ENCODE measurements at places on chromosomes 7 and 10. TPM values are rescaled to one million over a fixed set of nuclear protein-coding genes. Genes with fewer than 3 reads are reported as not detected.

GATA3 gene
- 5.9 TPM for total RNA-seq

DNA sequence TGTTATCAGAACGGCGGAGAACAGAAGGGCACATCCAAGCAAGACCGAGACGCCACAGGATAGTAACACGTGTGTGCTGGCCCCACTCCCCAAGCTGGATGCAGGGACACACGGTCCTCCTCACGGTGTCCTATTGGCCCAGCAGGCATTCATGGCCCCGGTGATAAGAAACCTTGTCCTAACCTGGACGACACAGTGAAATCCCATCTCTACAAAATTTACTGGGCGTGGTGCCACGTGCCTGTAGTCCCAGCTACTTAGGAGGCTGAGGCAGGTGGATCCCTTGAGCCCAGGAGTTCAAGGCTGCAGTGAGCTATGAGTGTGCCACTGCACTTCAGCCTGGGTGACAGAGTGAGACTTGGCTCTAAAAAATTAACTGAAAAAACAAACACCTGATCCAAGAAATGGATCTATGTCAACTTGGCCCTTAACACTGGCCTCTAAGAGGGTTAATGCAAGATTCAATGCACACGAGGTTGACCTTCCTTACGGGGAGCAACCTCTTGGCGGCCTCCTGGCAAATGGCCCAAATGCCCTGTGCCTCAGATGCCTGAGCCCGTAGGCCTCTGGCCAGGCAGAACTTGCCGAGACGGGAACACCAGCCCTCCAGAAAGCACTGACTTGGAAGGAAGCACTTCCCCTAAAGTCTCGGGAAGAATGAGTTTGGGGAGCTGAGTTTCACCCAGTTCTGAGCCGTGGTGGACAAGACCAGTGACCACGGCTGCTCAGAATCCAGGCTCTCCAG lies 72.3 kb downstream of the ZRANB1 start:
- H3K27ac ChIP-seq: no peak overlapping the region
- no peaks in the 10 kb centered on the region for H3K27me3 ChIP-seq
- no peaks in the 10 kb centered on the region for H3K36me3 ChIP-seq
- no peak overlapping the region for H3K4me3 ChIP-seq
- DNase-seq: no peak
- no peaks in the 10 kb centered on the region for H3K4me1 ChIP-seq

FAM25A gene
- not detected for total RNA-seq

DNA sequence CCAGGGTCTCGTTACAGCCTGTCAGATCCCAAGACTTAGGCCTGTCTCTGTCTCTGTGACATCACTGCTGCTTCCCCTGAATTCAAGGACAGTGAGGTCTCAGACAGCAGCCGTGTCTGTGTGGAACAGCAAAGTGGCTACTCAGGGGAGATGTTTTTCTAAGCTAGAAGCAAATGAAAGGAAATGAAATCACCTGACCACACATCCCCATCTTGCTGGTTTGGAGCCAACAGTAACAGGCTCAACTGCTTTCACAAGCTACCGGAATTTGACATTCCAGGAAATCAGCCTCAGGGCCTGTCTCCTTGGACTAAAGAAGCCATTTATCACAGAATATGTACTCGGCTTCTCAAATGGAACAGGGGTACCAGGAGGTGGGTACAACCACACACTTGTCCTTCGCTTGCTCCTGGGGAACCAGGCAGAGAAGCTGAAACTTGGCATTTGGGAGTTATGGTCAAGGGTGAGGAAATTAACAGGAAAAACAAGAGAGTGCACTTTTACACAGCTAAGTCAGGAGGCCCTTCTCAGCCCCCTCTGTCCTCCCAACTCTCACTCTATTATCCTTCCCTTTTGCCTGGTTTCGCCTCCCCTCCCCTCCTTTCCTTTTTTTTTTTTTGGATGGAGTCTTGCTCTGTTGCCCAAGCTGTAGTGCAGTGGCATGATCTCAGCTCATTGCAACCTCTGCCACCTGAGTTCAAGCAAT lies 73.2 kb downstream of the SPDYE5 start:
- H3K27me3 ChIP-seq: no peaks in the 10 kb centered on the region
- no peaks in the 10 kb centered on the region for H3K36me3 ChIP-seq
- H3K4me3 ChIP-seq: no peak overlapping the region
- H3K27ac ChIP-seq: no peak overlapping the region

Data from Panc1 (cell line).